ENCODE measurements at places on chromosomes 7 and 10. TPM values are rescaled to one million over a fixed set of nuclear protein-coding genes. Genes with fewer than 3 reads are reported as not detected.

SMO gene
- 20.0 TPM for total RNA-seq

NEURL1 gene
- 1.5 TPM for total RNA-seq

LRIT1 gene
- total RNA-seq = not detected

DYDC2 gene
- not detected for total RNA-seq

KCNMA1 gene
- 45.8 TPM for total RNA-seq

BEND7 gene
- total RNA-seq = 21.1 TPM

GNAT3 gene
- total RNA-seq = not detected

C10orf143 gene
- total RNA-seq = 0.73 TPM

MNX1 gene
- total RNA-seq = not detected

FGFR2 gene
- total RNA-seq = 11.8 TPM

DNA sequence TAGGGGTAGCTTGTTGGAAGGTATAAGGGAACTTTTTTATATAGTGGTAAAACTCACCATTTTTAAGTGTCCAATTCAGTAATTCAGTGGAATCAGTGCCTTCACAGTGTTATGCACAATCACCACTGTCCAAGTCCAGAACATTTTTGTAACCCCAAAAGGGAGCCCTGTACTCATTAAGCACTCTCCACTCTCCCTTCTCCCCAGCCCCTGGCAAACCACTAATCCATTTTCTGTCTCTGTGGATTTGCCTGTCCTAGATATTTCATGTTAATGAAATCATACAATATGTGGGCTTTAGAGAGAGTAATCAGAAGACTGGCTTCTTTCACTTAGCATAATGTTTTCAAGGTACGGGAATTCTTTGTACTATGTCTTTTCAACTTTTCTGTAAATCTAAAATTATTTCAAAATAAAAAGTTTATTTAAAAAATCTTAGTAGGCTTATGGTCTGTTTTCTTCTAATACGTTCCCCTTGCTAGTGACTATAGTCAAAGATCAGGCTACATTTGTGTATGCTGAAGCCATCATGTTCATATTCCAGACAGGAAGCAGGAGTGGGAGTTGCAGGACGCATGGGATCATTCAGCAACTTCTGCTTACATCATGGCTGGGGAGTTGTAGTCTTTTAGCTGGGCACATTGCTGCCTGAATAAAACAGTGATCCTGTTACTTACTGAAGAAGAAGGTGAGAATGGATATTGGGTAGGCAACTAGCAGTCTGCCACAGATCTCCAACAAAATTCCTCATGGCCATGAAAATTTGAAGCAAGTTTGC lies 35.4 kb upstream of the TAX1BP1 start:
- no peak overlapping the region for H3K27ac ChIP-seq
- no peaks in the 10 kb centered on the region for H3K27me3 ChIP-seq
- H3K4me1 ChIP-seq = peaks cover 6% of the 10 kb centered on the region
- H3K4me3 ChIP-seq = no peak overlapping the region
- H3K36me3 ChIP-seq = no peaks in the 10 kb centered on the region

DNA sequence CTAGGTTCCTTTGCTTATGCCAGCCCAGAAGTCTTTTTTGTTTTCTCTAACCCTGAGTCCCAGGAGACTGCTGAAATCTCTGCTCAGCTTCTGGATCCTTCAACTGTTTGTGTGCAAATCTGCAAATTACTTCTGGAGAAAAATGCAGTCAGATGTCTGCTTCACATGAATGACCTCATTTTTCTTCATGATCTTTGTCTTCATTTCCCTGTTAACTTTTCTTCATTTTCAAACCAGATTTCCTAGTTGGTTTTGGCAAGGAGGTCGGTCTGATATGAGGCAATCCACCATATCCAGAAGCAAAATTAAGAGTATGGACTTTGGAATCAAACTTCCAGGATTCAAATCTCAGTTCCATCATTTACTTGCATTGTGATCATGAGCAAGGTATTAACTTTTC lies 66.8 kb downstream of the ZNF503 start:
- no peaks in the 10 kb centered on the region for H3K4me1 ChIP-seq
- H3K27me3 ChIP-seq = no peaks in the 10 kb centered on the region
- no peak for DNase-seq
- no peak overlapping the region for H3K27ac ChIP-seq
- H3K4me3 ChIP-seq = no peak overlapping the region

DNA sequence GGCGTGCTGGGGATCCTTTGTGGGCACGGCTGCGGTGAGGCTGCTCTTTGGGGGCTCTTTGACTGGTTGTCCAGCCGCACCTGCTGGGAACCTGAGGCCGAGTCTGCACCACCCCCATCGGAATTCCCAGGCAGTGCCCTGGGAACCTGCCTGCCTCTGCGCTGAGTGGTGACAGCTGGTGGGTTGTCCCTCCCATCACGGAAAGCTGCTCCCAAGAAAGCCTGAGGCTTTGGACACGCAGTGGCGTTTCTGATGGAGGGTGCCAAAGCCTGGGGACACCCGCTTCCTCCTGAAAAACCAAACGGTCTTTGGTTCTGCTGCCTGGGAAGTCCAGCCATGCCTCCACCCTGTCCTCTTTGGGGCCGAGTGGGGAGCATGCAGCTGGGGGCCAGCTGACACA lies 21.4 kb upstream of the SHH start:
- H3K27me3 ChIP-seq = no peaks in the 10 kb centered on the region
- no peaks in the 10 kb centered on the region for H3K4me1 ChIP-seq
- no peak overlapping the region for H3K27ac ChIP-seq
- no peak overlapping the region for H3K4me3 ChIP-seq

DNA sequence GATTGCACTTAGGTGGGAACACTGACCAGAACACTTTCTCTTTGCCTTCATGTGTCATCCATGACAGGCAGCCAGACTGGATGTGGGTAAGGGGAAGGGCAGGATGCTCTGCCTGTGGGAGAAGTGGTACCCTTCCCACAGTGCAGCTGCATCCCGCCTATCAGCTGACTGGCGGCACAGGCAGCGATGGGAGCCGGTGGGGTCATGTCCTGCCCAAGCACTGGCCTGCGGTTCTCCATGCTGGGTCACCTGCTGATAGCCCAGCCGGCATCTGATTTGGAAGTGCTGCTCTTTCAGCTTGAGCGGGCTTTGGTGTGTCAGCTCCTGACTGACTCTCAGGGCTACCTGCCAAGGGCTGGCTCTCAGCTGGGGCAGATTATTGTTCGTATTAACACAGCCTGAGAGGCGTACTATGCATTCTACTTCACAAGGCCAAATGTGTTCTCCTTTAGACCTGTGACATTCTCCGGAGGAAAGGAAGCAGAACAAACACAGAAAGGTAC lies 105.2 kb upstream of the PDLIM1 start:
- H3K27ac ChIP-seq = no peak overlapping the region
- H3K4me3 ChIP-seq = no peak overlapping the region
- H3K36me3 ChIP-seq = no peaks in the 10 kb centered on the region
- H3K4me1 ChIP-seq = no peaks in the 10 kb centered on the region
- H3K27me3 ChIP-seq = no peaks in the 10 kb centered on the region
- no peak for DNase-seq

DNA sequence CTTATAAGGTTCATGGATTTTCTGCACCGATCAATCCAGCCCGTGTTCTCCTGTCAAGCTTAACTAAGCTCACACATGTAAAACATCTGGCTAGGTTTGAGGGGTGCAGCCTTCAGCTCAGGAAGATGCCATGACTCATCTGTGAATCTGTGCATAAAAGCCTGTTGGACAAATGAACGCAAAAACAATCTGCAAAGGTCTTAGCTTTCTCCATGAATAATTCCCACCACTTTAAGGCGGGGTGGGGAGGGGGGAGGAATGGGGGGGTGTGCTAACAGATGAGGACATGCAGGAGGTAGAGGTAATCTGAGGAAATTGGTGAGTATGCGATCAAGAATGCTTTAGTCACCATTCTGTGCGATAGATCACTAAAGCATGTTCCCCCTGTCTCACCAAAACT lies 4.8 kb downstream of the DOCK4 start:
- no peaks in the 10 kb centered on the region for H3K36me3 ChIP-seq
- DNase-seq = peak; percentile 72
- no peak overlapping the region for H3K4me3 ChIP-seq
- no peaks in the 10 kb centered on the region for H3K27me3 ChIP-seq

DNA sequence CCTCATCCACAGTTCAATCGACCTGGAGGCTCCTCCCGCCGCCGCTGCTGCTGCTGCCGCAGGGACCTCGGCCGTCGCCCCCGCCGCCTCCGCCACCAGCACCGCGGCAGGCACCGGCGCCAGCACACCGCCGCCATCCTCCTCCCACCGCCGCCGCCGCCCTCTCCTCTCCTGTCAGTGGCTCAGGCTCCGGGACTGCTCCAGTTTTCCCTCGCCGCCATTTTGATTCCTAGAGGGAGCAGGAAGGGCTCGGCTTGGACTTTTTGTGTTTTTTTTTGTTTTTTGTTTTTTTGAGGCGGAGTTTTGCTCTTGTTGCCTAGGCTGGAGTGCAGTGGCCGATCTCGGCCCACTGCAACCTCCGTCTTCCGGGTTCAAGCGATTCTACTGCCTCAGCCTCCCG lies 3.0 kb upstream of the MCM10 start:
- no peaks in the 10 kb centered on the region for H3K27me3 ChIP-seq
- H3K36me3 ChIP-seq = no peaks in the 10 kb centered on the region
- H3K4me1 ChIP-seq = peaks cover 2% of the 10 kb centered on the region
- no peak overlapping the region for H3K27ac ChIP-seq

DNA sequence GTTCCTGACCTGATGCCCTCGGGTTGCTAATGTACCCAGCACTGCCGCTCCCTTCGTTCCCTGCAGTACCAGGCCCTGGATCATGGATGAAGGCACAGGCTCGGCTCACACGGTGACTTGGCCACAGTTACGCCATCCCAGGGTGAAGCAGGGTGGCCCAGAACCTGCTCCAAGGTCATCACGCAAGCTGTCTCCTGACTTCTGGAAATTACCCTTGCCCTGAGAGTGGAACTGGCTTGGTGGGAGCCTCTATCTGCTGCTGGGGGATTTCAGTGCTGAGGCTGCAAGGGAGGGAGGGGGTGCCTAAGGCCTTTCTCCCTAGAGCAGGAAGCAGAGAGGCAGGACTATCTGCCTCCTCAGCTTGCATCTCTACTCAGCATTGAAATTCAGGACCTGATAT lies 36.6 kb downstream of the FIGNL1 start:
- H3K27ac ChIP-seq = no peak overlapping the region
- no peak for DNase-seq
- no peaks in the 10 kb centered on the region for H3K4me1 ChIP-seq
- H3K27me3 ChIP-seq = peaks cover 5% of the 10 kb centered on the region

GRCh38 chr7:17601921-17602320 lies 303.5 kb downstream of the AHR start:
- peaks cover 12% of the 10 kb centered on the region for H3K4me1 ChIP-seq
- H3K36me3 ChIP-seq = no peaks in the 10 kb centered on the region
- no peak overlapping the region for H3K4me3 ChIP-seq
- H3K27me3 ChIP-seq = no peaks in the 10 kb centered on the region

DNA sequence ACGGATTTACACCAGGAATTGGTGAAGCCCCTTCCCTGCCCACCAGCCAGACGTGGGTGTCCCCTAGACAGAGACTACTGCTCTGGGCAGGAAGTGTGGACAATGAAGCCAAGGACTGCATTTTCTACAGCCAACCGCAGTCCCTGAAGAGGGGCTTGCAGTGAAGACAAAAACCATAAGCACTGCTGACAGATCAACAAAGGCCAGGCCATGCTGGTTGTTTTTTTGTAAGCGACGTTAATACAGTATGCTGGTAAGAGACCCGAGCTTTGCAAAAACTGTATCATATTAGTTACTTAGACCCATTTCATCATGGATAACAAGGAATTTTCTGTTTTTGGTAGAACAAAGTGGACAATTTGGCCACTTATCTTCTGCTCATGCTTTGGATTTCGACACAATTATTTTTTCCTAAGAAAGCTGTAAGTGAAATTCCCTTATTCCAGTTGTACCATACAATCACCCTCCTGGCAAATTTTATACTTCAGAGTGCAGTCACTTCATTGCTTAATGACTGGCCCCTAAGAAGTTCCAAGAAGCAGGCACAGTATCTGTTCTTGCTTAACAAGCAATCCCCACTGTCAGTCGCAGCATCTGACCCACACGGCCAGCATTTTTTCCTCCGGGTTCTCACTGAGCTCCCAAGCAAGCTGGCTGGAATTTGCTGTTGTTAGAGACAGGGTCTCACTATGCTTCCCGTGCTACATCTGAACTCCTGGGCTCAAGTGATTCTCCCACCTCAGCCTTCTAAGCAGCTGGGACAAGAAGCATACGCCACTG lies 163.5 kb downstream of the PARD3 start:
- no peaks in the 10 kb centered on the region for H3K4me1 ChIP-seq
- H3K27ac ChIP-seq = no peak overlapping the region
- H3K27me3 ChIP-seq = no peaks in the 10 kb centered on the region
- no peak overlapping the region for H3K4me3 ChIP-seq

DNA sequence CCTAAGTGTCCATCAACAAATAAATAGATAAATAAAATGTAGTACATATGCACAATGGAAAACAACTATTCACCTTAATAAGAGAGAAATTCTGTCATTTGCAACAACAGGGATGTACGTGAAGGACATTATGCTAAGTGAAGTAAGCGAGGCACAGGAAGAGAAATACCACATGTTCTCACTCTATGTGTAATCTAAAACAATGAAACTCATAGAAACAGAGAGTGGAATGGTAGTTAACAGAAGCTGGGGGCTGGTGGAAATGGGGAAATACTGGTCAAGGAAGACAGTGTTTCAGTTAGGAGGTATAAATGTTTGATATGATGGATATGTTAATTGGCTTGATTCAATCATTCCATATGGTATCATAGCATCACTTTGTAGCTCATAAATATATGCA lies 43.1 kb downstream of the ARL4A start:
- no peak overlapping the region for H3K4me3 ChIP-seq
- H3K4me1 ChIP-seq = peaks cover 3% of the 10 kb centered on the region
- no peak for DNase-seq
- H3K27ac ChIP-seq = no peak overlapping the region
- H3K27me3 ChIP-seq = no peaks in the 10 kb centered on the region

- H3K27me3 ChIP-seq = no peaks in the 10 kb centered on the region
- DNase-seq = no peak
- H3K36me3 ChIP-seq = no peaks in the 10 kb centered on the region
- H3K4me1 ChIP-seq = no peaks in the 10 kb centered on the region
These were observed 730.5 kb downstream of the INHBA start for GRCh38 chr7:40972426-40972825.

GRCh38 chr10:118473305-118473960 lies 122.0 kb downstream of the PRLHR start:
- no peaks in the 10 kb centered on the region for H3K36me3 ChIP-seq
- H3K27me3 ChIP-seq = no peaks in the 10 kb centered on the region
- H3K4me3 ChIP-seq = no peak overlapping the region
- DNase-seq = no peak
- no peak overlapping the region for H3K27ac ChIP-seq

- no peak overlapping the region for H3K4me3 ChIP-seq
- H3K27me3 ChIP-seq = no peaks in the 10 kb centered on the region
- H3K4me1 ChIP-seq = no peaks in the 10 kb centered on the region
- H3K27ac ChIP-seq = no peak overlapping the region
- H3K36me3 ChIP-seq = no peaks in the 10 kb centered on the region
These were observed 48.4 kb upstream of the SEMA3C start for GRCh38 chr7:80967071-80967916.

- H3K27me3 ChIP-seq = no peaks in the 10 kb centered on the region
- no peak overlapping the region for H3K4me3 ChIP-seq
- no peak for DNase-seq
- no peak overlapping the region for H3K27ac ChIP-seq
These were observed 41.6 kb downstream of the DNAJB6 start for GRCh38 chr7:157378390-157378789.

DNA sequence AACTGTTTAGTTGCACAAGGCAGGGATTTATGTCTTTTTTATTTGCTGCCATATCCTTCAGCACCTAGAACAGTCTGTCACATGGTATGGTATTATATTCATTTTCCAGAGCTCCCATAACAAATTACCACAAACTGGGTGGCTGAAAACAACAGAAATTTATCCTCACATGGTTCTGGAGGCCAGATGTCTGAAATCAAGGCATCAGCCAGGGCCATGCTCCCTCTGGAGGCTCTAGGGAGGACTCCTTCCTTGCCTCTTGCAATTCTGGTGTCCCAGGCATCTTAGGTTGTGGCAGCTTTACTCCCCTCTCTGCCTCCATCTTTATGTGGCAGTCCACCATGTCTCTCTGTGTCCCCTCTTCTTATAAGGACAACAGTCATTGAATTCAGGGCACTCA lies 43.1 kb downstream of the MET start:
- no peak overlapping the region for H3K27ac ChIP-seq
- H3K27me3 ChIP-seq = no peaks in the 10 kb centered on the region
- no peak for DNase-seq
